ENCODE measurements at places on chromosomes 3 and 15.

GRCh38 chr3:70774641-70775040 lies 462.2 kb upstream of the MDFIC2 start:
- no peak for DNase-seq

DNA sequence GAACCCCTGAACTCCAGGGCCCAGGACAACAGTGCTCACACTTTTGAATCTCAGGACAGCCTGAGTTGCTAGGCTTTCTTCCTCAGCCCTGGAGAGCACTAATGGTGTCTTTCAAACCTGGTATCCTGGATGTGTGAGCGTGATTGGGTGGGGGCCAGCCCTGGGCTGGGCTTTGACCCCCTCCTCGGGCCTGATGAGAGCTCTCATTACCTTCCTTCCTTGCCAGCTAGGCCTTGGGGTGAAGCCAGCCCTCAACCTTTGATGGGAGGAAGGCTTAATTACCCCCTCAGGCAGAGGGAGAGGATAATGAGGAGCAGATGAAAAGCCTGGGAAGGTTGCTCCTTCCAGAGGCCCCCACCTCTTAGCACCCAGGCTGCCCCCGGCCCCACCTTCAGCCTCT lies 31.1 kb upstream of the INSYN1 start:
- DNase-seq = no peak

DNA sequence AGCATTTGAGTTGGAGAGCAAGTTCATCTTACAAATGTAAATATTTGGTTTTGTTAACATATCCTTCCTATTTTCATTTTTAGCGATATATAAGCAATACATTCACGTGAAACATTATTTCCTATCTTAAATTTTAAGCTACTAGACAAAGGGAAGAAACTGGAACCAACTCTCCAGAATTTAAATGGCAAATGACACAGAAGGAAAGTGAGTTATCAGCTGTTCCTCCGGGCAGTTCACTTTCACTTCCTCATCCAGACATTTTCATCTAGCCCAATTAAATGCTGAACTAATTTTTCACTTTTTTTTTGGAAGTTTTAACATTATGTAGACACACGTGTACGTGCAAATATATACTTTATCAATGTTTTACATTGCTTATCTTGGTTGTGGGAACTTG lies 58.7 kb downstream of the MORC1 start:
- no peak for DNase-seq

GRCh38 chr3:194561306-194561974 lies 71.8 kb downstream of the TMEM44 start:
- no peak for DNase-seq

GRCh38 chr3:100334488-100335351 lies at the start of gene NIT2:
Gene NIT2 (plus strand): TSS chr3:100334757. CDS start chr3:100334792, 35 bp downstream.
- peak; percentile 49 for DNase-seq

DNA sequence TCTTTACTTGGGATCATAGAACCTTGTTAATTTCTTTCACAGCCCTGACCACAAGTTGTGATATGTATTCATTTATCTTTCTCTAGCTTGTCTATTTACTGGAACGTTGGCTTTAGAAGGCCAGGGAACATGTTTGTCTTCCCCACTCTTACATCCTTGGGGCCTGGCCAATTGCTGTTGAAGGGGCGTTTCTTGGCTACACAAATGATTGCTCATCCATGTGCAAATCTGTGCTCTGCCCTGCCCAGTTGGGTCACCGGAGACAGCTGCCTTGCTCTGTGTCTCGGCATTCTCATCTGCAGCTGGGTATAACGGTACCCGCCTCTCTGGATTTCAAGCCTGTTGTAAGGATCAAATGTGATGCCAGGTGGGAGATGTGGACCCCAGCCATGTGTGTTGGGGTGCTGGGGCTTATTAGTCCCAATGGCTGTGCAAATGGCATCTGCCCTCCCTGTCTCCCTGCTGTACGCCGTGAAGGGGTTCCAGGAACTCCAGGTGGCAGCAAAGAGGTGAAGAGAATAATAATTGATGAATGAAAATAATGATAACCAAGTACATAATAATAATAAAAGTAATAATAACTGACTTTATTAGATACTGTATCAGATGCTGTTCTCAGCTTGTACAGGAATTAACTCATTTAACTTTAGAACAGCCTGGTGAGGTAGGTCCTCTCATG lies 24.0 kb upstream of the TLE3 start:
- no peak for DNase-seq

GRCh38 chr3:29293421-29293820 lies 12.6 kb downstream of the RBMS3 start:
- no peak for DNase-seq

- no peak for DNase-seq
These were observed 26.5 kb upstream of the PSMD6 start for GRCh38 chr3:64049832-64050231.

- no peak for DNase-seq
These were observed 120.8 kb downstream of the GMPS start for GRCh38 chr3:155991212-155991611.

GRCh38 chr3:169542331-169542751 lies 121.2 kb downstream of the MECOM start:
- no peak for DNase-seq

DNA sequence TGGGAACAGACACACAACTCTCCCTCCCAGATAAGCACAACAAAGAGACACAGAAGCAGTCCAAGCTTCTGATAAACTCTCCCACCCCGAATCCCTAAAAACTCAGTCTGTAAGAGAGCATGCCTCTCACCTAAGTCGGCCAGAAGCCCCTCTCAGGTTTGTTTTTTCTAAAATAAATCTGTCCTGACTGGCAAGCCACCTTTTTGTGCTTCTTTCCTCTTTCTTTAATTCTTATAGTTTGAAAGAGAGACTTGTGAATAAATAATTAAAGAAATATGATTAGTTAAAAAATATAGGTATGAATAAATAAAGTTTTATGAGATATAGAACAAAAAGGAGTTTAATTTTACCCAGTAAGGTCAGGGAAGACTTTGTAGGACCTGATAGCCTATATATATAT lies 329.0 kb upstream of the SLCO3A1 start:
- no peak for DNase-seq

DNA sequence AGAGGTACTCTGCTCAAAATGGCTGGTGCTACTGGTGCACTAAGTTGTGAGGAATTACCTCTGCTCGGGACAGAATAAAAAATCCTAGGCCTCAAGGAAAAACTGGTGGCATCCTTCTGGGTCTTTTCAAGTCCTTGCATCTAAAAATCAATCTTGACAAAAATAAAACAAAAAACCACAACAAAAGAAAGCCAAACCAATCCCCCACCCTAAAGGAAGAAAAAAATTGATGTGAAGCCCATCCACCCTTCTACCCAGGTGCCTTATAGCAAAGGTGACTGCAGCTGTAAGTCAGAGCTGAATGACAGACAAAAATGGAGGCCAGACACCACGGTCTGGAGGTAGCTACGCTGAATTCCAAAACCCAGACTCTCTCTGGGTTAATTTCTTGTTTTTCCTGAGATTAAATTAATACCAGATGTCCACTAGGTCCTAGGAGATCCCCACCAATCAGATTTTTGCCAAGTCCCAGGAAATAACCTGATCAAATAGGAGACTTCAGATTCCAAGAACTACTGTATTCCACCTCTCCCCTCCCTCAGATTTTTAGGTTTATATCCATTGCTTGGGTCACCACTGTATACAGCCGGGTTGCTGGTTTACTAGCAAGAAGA lies 33.5 kb downstream of the ABCC5 start:
- no peak for DNase-seq

DNA sequence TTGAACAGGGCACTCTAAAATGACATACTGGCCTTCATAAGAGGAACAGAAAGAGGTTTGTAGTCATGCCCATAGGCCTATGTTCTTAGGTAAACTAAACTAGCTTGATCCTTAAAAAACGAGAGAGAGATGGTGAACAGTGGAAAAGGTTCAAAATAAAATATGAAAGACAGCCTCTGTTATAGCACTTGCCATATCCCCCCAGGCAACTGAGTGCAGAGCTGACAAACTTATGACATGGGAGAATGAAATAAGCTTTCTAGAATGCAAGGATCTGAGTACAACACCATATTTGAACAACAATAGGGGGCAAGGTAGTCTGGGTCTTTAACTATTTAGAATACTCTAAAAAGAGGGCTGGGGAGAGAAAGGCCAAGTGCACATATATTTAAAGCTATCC lies 700.6 kb upstream of the CFAP20DC start:
- DNase-seq = no peak

DNA sequence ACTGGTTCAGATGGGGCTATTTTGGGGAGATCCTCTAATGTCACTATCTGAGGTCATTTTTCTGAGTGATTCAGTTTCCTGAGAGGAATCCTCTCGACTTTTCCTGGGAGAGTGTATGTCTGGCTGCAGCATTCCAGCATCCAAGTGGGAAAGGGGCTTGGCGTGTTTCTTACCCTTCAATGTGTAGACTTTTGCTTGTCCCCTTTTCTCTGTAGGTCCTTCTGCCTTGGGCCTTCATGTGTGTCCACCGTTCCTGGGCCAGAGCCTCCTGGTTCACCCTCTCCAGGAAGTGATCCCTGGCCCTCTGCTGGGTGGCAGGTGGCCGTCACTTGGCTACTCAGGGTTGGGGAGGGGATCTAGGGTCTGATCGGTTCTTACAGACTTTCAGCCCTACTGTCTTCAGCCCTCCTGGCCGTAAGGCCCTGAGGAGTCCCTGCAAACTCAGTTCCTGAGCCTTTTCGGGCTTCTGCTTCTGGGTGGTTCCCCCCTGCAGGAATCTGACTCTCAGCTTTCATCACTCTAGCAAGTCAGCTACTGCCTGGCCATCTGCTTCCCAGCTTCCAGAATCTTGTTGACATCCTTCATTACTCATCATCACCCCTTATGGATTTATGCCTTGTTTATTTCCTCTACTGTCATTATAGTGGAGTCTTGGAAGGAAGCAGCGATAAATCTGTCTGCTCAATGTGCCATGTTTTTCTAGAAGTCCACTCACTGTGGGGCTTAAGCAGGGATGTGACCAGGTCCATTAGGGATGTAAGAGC lies 36.5 kb downstream of the GOLGA6L10 start:
- no peak for DNase-seq

DNA sequence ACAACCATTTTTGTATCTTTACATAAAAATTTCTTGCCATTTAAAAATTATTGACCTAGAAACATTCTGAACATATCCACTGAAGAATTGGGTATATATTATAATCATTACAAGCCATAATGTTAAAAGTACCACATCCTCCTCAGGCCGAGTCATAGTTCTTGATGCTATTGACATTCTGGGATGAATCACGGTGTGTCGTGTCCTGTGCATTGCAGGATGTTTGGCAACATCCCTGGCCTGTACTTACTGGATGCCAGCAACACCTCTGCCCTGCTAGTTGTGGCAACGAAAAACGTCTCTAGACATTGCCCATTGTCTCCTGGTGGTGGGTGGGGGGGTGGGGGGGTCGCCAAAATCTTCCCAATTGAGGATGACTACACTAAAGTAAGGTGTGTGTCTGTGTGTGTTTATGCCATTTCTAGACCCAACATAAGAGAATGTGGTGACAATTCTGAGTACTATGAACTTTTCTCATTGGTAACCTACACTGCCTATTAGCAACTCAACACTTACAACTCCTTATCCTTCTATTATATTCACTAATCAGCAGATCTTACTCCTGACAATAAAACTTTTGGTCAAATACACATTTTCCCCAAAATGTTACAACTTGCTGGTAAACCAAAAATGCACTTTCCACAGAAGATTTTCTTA lies 471.6 kb downstream of the FOXP1 start:
- no peak for DNase-seq

DNA sequence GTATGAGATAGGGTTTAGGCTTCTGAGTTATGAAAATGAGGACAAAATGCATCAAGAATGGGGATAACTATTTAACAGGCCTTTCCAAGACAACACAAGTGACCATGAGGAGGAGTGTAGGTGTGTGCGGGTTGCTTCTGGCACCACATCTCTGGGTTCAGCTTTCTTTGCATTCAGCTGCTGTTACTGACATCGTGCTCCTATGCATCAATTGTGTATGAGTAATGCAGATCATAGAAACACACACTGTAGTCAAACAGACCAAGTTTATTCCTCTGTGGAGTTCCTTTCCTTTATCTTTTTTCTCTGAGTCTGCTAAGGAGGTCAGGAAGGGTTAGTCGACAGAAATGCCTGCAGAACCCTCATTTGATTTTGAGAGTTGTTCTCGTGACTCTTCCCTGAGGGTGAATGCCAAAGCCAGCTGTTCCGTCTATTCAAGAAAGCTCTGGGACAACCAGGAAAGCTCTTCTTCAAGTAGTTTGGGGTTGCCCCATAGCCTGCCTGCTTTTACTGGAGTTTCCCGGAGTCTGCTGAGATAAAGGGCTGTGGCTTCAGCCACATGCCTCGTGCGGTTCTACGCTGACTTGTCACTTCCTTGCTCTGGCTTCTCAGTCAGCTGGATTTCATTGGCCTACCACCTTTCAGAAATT lies 136.7 kb upstream of the TLE3 start:
- no peak for DNase-seq

DNA sequence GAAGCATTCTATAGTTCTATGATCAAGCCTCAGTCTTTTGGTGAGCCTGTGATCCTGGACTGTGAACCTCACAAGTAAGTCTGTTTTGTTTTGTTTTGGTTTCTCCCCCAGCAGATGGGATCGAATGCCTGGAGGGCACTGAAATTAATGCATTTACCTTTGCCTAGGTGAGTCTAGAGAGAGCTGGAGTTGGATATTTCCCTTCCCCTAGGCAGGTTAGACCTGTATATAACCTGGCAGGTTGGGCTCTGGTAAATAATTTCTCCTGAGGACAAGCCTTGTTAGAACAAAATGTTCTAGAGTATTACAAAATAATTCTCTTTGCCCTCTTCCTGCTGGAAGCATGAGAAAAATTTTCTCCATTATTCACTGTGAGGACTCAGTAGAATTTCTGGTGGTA lies 211.9 kb downstream of the TPRG1 start:
- no peak for DNase-seq

- DNase-seq = no peak
These were observed 203.6 kb downstream of the AKAP13 start for GRCh38 chr15:85583923-85584390.

DNA sequence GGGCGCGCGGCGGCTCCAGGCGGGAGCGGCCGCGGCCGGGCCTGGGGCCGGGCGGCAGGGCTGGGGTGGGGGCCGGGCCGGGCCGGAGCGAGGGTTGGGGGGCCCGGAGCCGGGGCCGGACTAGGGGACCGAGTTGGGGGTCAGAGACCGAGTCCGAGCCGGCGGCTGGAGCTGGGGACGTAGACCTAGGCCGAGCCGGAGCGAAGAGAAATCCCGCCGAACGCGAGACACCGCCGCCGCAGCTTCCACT lies 37.3 kb downstream of the HMCES start:
- no peak for DNase-seq

GRCh38 chr3:59775106-59775505 lies 725.3 kb upstream of the CFAP20DC start:
- no peak for DNase-seq

GRCh38 chr3:171397089-171397488 lies 63.1 kb downstream of the TNIK start:
- no peak for DNase-seq

GRCh38 chr3:31544634-31545033 lies 11.9 kb downstream of the STT3B start:
- DNase-seq = no peak

DNA sequence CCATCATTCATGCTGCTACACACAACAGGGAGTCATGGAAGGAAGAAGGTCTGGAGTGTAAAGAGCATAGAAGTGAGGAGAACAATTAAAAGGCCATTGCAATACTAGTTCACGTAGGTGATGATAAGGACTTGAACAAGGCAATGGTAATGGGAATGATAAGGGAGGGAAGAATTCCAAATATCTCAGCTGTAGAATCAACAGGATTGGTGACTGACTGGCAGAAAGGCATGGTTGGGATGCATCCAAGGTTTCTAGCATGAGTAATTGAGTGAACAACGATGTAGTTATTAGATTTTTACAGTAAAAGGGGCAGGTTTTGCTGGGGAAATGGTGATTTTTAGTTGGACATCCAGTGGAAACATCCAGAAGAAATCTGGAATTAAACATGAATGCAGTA lies 2.4 kb upstream of the SEC62 start:
- DNase-seq = no peak

- DNase-seq = no peak
These were observed 9.4 kb upstream of the STRIT1 start for GRCh38 chr3:155302891-155303290.
